Bronchial smooth muscle cell (primary cell): ENCODE measurements at places on chromosomes 5 and 9. TPM values are rescaled to one million over a fixed set of nuclear protein-coding genes. Genes with fewer than 3 reads are reported as not detected.

The FOXD4L3 gene
- total RNA-seq: not detected in 2 replicates

The CDH9 gene
- total RNA-seq: not detected in 2 replicates

The LAMC3 gene
- total RNA-seq: 0.09 TPM in 1 of 2 replicates, not detected in the other

The OTP gene
- not detected in 2 replicates for total RNA-seq

The KIAA0825 gene
- total RNA-seq: 2.7 and 5.2 TPM in 2 replicates

The LRRC70 gene
- total RNA-seq: 0.26 and 0.79 TPM in 2 replicates

The CDC20B gene
- 0.09 TPM in 1 of 2 replicates, not detected in the other for total RNA-seq

The HSPB3 gene
- not detected in 2 replicates for total RNA-seq

The TAF11L13 gene
- total RNA-seq: not detected in 2 replicates
